CD4-positive, alpha-beta T cell (primary cell): ENCODE measurements at places on chromosomes 3 and 15. TPM values are rescaled to one million over a fixed set of nuclear protein-coding genes. Genes with fewer than 3 reads are reported as not detected.

DNA sequence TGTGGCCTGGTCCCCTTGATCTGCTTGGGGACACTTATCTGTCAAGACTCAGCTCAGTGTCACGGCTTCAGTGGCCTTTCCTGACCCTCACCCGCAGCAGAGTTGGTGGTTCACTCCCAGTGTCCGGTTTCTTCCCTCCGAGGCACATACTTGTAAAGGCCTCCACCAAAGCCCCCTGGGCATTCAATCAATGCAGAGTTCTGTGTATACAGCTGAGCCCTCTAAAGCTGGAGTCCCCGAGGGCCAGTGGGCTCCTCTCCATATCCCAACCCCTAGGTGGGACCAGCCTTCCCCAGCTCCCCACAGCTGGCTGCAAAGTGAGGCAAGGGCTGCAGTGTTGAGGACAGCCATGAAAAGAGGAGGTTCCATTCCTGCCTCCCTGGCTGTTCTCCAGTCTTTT lies 70.9 kb upstream of the RGMA start:
- H3K27ac ChIP-seq: no peak overlapping the region
- H3K36me3 ChIP-seq: no peaks in the 10 kb centered on the region
- no peaks in the 10 kb centered on the region for H3K4me1 ChIP-seq
- no peaks in the 10 kb centered on the region for H3K27me3 ChIP-seq
- no peak overlapping the region for H3K4me3 ChIP-seq

- H3K27me3 ChIP-seq: peaks cover 27% of the 10 kb centered on the region
- no peak overlapping the region for H3K4me3 ChIP-seq
- no peaks in the 10 kb centered on the region for H3K36me3 ChIP-seq
- H3K4me1 ChIP-seq: no peaks in the 10 kb centered on the region
Measured at GRCh38 chr15:82062479-82063454, 16.9 kb upstream of the MEX3B start.

DNA sequence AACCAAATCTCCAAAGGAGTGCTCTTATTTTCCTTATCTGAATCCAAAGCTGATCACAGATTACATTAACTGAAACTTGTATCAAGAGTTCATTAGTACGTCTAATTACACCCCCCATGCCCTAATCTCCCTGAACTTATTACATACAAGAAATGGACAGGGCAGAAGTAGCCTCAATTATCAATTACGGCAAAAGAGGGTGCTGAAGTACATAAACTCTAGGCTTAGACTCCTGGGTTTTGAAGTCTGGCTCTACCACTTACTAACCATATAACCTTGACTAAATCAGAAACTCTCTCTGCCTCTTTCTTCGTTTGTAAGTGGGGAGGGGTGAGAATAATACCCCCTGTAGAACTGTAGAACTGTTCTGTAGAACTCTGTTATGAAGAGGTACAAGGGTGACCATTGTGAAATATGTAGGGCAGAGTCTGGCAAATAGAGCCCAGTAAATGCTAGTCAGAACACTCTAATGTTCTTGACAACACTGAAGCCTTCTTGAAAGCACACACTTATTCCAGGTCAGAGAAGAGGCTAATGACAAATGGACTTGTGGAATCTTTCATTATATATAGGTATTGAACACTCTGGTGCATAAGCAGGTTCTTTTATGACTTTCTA lies 19.6 kb upstream of the OR5K4 start:
- no peaks in the 10 kb centered on the region for H3K36me3 ChIP-seq
- H3K4me3 ChIP-seq: no peak overlapping the region
- H3K27ac ChIP-seq: no peak overlapping the region
- peaks cover 3% of the 10 kb centered on the region for H3K4me1 ChIP-seq
- DNase-seq: no peak

DNA sequence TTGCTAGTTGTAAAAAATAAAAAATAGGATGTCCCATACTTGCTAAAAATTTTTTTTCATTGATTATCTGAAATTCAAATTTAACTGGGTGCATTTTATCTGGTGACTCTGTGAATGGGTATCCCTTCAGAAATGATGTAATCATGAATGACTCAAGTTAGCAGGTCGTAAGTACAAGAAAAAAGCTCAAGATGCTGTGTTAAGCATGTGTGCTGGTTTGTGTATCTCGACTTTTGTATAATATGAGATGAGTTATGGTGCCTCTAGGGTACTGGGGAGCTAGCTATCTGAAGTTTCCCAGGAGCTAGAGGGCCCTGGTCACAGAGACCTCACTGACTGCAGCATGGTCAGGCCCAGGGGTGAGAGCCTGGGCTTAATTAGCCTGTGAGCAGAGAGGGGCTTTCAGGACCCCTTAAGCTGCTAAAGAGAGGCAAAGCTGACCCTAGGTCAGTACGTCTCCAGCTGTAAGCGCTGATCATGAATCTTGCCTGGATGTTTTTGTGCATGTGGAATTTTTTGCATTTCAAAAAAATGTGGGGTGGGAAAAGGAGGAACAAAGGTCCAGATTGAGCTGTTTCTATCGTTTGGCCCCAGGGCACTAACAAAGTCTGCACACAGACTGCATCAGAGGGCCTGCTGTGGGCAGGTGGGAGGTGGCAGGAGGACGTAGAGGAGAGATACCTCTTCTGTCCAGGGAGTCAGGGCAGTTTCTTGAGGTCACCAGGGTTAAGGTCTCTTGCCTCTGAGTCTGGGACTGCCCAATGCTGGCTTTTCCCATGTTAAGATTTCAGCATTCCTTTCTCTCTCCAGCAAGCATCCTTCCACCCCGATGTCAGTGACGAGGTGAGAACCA lies 233.2 kb upstream of the TPM1 start:
- H3K36me3 ChIP-seq: no peaks in the 10 kb centered on the region
- no peaks in the 10 kb centered on the region for H3K27me3 ChIP-seq
- no peak overlapping the region for H3K27ac ChIP-seq

GRCh38 chr15:95017666-95018328 lies 786.4 kb downstream of the MCTP2 start:
- H3K27me3 ChIP-seq: no peaks in the 10 kb centered on the region
- DNase-seq: no peak
- H3K4me1 ChIP-seq: no peaks in the 10 kb centered on the region
- no peak overlapping the region for H3K4me3 ChIP-seq
- no peak overlapping the region for H3K27ac ChIP-seq

DNA sequence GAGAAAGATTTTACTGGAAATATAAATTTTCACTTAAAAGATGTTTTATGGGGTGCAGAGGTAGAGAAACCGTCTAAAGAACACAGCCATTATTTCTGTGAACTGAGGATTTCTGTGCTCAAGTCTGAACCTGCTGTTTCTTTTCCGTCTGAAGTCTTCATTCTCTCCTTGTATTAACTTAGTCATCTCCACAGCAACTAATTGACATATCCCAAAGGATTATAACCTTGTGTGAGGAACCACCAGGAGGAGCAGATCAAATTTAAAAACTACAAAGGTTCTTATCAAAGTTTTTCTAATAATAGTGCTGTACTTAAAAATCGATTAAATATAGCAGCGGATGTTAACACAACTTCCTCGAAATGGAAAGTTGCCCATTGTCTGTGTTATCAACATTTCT lies 31.1 kb upstream of the ICE2 start:
- H3K27ac ChIP-seq: no peak overlapping the region
- H3K36me3 ChIP-seq: peaks cover 84% of the 10 kb centered on the region
- no peaks in the 10 kb centered on the region for H3K27me3 ChIP-seq
- H3K4me1 ChIP-seq: peaks cover 19% of the 10 kb centered on the region
- DNase-seq: no peak
- no peak overlapping the region for H3K4me3 ChIP-seq

DNA sequence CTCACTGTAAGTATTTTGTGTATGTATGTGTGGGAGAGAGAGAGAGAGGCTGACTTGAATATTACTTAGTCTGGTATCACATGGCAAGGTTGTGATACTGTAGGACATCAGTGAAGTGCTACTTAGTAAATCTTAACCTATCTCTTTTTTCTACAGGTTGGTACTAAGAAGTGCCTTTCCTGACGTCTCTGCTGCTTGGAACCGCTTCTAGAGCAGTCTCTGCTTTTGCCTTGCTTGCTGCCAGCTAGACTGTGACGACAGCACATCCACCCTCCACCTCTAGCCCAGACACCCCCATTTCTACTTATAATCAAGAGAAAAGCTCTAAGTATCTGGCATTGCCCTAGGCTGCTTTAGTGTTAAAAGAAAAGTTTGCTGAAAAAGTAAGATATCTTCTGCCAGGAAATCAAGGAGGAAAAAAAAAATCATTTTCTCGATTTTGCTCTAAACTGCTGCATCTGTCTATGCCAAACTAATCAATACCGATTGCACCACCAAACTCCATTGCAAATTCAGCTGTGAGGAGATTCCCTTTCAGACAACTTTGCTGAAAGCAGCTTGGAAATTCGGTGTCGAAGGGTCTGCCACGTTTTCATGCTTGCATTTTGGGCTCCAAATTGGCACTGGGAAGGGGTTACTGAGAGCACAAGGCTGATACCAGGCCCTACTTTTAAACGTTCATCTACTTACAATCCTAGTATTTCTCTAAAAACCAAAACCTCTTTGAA lies 30.7 kb downstream of the MBNL1 start:
- H3K27ac ChIP-seq: peak overlapping the region; percentile 56
- no peaks in the 10 kb centered on the region for H3K27me3 ChIP-seq
- H3K4me1 ChIP-seq: peaks cover 51% of the 10 kb centered on the region
- peak overlapping the region; percentile 36 for H3K4me3 ChIP-seq

- no peak for DNase-seq
- H3K4me1 ChIP-seq: peaks cover 4% of the 10 kb centered on the region
- H3K27me3 ChIP-seq: no peaks in the 10 kb centered on the region
- peaks cover 83% of the 10 kb centered on the region for H3K36me3 ChIP-seq
- no peak overlapping the region for H3K27ac ChIP-seq
Measured at GRCh38 chr15:78023865-78024518, 53.5 kb downstream of the TBC1D2B start.

GRCh38 chr3:88758676-88759075 lies 348.7 kb upstream of the EPHA3 start:
- H3K27ac ChIP-seq: no peak overlapping the region
- H3K4me1 ChIP-seq: no peaks in the 10 kb centered on the region
- no peaks in the 10 kb centered on the region for H3K36me3 ChIP-seq

DNA sequence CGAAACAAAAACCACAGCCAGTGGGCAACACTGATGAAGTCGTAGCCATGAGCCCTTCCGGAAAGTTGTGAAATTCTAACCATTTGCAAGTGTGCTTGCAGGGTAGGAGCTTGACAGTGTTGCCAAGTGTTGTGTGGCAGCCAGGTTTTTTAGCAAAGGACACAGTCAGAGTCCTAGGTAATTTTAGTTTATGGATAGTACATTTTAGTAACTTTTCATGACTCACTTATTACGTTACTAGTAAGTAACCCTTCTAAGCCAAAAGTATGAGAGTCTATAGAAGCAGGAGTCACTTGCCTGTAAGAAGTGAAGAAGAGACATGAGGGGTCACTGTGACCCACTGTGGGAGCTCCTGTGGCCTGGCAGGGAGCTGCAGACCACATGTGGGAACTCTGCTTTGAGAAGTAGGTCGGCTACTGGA lies 54.8 kb upstream of the ADPGK start:
- no peak for DNase-seq
- no peak overlapping the region for H3K27ac ChIP-seq
- no peak overlapping the region for H3K4me3 ChIP-seq
- no peaks in the 10 kb centered on the region for H3K4me1 ChIP-seq
- no peaks in the 10 kb centered on the region for H3K36me3 ChIP-seq

- no peak for DNase-seq
- H3K4me1 ChIP-seq: no peaks in the 10 kb centered on the region
- no peak overlapping the region for H3K27ac ChIP-seq
- H3K36me3 ChIP-seq: no peaks in the 10 kb centered on the region
- H3K27me3 ChIP-seq: no peaks in the 10 kb centered on the region
Measured at GRCh38 chr3:65604863-65605526, 433.7 kb downstream of the MAGI1 start.

SERPINI1 gene
- total RNA-seq: 0.66 TPM

ACTRT3 gene
- total RNA-seq: not detected

CLDN18 gene
- not detected for total RNA-seq

FBXW12 gene
- not detected for total RNA-seq

ABTB1 gene
- 118 TPM for total RNA-seq

LIPH gene
- total RNA-seq: not detected

GREM1 gene
- total RNA-seq: not detected

KPNA1 gene
- 49.8 TPM for total RNA-seq
